ENCODE measurements at places on chromosomes 16 and 17.
A peak's percentile ranks its signal among the peaks of the same experiment; 100 is the strongest.

- DNase-seq = no peak
Observed at GRCh38 chr16:19672378-19672777, 45.6 kb downstream of the KNOP1 start.

DNA sequence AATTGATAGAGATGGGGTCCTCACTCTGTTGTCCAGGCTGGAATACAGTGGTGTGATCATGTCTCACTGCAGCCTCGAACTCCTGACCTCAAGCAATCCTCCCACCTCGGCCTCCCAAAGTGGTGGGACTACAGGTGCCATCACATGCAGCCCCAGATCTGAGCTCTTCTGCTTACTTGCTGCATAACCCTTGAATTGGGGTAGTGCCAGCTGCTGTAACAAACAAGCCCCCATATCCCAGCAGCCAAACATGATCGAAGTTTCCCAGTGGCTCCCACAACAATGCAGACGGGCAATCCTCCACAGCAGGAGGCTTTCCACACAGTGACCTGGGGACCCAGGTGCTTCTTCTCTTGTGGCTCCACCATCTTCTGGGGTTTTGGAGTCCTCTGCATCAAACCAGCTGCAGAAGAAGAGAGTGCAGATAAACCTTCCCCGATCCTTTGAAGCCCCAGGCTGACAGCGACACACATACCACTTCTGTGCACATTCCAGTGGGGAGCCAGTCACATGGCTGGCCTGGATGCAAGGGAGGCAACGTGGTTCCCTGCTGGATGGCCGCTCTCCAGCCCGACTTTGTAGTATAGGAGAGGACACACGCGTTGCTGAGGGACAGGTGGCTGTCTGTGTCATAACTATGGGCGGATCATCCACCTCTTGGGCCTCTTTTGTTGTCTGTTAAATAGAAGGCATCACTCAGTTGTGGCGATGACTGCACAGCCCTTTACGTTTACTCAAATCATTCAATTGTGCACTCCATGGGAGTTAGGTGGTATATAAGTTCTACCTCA is 16.7 kb downstream of the SBK1 start:
- DNase-seq = no peak

DNA sequence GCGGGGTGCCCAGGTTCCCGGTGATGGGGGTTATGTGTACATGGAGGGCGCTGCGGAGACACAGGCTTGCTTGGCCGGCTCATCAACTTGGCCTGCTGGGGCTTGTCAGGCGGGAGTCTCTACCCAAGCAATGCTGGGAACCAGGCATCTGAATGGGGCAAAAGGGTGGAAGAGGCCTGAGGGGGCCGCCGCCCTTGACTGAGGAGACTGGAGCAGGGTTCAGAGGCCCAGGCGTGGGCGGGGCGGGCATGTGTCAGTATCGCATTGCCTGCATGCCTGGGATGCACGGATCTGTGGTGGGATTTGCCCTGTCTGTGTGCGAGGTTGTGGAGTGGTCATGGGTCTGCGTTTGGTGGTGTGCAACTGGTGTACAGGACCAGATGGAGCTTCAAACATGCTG is 21.1 kb downstream of the ARHGAP23 start:
- DNase-seq = no peak

GRCh38 chr17:2635675-2636074 is 42.2 kb downstream of the PAFAH1B1 start:
- no peak for DNase-seq

GRCh38 chr17:50589095-50589705 is 28.7 kb downstream of the CACNA1G start:
- no peak for DNase-seq

DNA sequence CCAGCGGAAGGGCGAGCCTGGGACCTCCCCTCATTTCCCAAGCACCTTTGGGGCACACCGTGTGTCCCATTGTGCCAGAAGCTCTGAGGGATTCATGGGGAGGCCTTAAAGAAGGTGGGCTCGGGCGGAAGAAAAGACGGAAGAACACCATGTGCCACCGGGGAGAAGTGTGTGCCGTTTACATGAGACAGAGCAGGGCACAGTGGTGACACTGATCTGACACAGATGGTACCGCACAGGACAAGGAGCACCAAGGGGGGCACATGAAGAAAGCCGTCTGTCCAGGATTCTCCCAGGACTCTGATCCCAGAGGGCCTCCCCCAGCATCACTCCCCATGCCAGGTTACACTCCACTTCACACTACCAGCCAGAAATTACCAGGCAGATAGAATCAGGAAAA is 128.7 kb upstream of the CHMP6 start:
- no peak for DNase-seq

- DNase-seq = peak; percentile 49
Observed at GRCh38 chr17:44350733-44351226, 5.7 kb downstream of the GRN start.

- no peak for DNase-seq
Observed at GRCh38 chr16:88738151-88739084, 32.1 kb downstream of the CTU2 start.

DNA sequence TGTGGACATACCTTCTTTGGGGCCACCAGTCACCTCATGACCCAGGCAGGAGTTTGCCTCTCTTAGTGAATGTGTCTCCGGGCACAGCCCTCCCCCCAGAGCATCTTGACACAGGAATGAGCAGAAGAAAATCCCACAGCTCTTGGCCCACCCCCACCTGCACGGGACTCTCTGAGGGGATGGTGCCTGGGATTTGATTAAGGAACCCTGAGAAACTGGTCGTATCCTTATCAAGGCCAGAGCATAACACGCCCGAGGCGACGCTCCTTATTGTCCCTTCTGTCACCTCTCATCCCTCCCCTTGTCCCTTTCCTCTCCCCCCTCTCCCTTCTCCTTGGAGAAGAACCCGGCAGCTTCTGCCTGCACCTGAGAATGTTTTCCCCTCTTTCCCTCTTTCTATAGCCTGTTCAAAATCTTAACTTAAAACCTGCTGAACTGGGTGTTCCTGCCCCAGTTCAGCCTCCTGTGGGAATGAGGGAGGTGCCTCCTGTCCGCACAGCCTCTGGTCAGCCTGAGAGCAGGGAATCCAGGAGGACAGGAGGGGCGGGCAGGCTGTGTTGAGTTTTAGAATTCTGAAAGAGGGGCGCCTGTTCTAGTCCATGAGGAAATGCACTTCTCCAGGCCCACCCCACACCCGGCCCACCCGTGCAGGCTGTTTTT is 140.7 kb upstream of the PLCG2 start:
- DNase-seq = no peak

DNA sequence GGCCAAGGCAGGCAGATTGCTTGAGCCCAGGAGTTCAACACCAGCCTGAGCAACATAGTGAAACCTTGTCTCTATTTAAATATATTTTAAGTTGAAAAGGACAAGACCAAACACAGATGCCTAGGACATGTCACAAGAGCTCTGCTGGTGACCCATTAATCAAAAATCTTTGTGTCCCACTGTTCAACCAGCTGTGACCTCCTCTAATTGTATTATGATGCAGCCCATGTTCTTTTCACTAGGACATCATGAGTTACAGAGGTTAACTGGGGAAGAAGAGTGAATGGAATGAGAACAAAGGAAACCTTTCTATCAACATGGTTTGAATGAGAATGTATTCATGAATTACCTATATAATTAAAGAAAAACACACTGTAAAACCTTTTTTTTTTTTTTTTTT is 7.0 kb downstream of the EFTUD2 start:
- no peak for DNase-seq

DNA sequence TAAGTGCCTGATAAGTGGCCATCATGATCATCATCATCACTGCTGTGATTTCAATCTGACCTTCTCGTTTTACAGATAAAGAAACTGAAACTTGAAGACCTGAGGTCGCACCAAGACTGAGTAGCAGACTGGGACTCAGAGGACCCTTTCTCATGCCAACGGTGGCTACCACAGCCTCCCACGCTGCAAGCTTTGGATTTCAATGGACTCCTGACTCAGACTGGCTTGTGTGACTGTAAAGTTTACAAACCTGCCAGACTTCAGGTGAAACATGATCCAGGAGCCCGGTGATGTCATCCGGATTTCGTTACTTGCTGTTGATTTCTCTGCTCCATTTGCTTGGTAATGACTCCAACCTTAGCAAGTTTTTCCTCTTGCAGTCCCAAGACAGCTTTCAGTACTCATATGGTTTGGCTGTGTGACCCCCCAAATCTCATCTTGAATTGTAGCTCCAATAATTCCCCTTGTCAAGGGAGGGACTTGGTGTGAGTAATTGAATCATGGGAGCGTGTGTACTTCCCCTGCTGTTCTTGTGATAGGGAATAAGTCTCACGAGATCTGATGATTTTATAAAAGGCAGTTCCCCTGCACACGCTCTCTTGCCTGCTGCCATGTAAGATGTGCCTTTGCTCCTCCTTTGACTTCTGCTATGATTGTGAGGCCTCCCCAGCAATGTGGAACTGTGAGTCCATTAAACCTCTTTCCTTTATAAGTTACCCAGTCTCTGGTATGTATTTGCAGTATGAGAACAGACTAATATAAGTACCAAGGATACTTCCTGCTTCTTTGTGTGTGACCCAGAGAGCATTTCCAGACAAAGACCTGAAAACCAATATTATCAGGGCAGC is 26.7 kb upstream of the IRX6 start:
- no peak for DNase-seq

- DNase-seq = no peak
Observed at GRCh38 chr17:81291662-81292061, 3.4 kb downstream of the SLC38A10 start.

DNA sequence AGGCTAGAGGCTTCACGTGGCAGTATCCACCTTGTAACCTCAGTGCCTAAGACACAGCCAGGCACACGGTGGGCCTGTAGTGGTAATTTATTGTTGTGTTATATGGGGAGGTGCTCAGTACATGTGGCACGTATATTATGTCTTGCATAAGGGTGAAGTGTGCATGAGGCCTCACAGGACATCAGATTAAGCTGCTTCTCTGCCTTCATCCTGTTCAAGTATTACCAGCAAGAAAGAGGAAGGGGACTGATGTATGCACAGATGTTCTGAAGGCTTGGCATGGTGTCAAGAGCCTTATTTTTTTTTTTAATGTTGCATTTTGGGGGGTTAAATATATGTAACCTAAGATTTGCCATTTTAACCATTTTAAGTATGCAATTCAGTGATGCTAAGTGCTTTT is 71.6 kb downstream of the ABCC1 start:
- no peak for DNase-seq

DNA sequence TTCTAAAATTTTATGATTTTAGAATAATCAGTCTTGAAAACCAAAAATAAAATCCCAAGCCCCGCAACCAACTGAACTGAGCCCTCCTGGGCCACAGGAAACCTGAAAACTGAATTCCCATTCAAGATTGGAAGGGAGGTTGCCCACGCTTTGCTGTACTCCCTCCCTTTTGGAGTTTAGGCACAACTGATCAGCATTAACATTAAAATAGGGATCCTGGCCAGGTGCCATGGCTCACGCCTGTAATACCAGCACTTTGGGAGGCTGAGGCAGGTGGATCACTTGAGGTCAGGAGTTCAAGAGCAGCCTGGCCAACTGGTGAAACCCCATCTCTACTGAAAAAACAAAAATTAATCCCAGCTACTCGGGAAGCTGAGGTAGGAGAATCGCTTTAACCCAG is 52.7 kb upstream of the NETO2 start:
- DNase-seq = no peak

GRCh38 chr16:87556941-87557459 is 45.3 kb upstream of the JPH3 start:
- no peak for DNase-seq

DNA sequence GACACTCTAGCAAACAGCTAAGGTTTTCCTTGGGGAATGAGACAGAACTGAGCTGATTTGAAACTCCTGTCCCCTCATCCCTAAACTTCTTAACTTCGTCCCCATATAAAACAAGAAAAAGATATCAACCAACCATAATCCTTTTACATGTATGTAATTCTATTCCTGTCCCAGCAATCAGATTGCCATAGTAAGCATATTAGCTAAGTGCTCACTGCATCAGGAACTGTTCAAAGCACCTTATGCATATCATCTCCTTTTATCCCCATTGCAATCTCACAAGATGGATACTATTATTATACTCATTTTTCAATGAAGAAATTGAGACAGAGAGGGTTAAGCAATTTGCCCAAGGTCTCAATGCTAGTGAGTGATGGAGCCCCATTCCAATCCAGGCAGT is 6.8 kb downstream of the KIF18B start:
- DNase-seq = no peak

DNA sequence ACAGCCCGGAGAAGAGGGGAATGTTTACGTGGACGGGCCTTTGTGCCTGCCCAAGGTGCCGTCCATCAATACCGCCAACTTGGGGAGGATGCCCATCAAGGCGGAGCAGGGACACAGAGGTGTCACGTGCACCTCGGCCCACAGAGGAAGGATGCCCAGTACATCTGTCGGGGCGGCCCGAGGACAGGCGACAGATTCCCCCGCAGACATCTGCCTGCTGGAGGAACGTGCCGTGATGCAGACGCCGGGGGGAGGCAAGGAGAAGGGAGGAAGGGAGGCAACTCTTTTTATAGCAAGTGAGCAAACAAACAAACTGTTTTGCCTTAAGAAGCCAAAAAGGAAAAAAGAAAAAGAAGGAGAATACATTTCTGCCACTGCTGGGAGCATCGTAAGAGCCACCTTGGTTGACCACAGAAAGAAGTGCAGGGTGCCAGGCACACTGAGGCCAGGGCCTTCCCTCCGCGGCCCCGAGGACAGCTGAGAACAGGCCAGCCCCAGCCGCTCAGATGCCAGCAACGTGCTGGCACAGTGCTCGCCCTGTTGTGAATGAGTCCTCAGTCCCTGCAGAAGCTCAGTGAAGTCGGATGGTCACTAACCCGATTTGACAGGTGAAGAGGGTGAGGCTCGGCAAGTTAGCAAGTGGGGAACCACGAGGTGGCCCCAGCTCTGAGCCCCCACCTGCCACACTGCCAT is 146.4 kb downstream of the RBFOX3 start:
- no peak for DNase-seq

DNA sequence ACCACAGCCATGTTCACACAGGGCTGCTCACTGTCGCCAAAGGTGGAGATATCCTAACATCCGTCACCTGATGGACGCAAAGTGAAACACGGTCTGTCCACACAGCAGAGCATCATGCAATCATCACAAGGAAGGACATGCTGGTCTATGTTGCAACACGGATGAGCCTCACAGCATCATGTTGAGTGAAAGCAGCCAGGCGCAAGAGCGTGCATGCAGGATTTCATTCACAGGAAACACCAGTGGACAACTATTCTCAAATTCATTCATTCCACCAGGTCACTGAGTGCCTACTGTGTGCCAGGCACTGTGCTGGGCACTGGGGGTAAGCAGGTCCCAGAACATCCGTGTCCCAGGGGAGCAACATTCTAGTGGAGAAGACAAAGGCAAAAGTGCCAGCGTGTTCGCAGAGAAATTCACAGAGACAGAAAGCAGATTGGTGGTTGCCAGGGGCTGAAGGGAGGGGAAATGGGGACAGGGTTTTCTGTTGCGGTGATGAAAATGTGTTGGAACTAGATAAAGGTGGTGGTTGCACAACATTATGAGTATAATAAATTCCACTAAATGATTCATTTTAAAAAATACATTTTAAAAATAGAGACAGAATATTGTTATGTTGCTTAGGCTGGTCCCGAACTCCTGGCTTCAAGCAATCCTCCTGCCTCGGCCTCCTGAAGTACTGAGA is 22.7 kb upstream of the KCNJ12 start:
- DNase-seq = no peak

Data from stimulated activated CD8-positive, alpha-beta memory T cell treated with anti-CD3 and anti-CD28 coated beads, Interleukin-4, amount 100 ng/mL, for 1 hour (primary cell).